NCI-H146 (cell line): ENCODE measurements at places on chromosomes 6 and 20.
A peak's percentile ranks its signal among the peaks of the same experiment; 100 is the strongest.

- peak; percentile 27 for DNase-seq
These were observed 146.3 kb upstream of the RNF24 start for GRCh38 chr20:4161401-4162251.

GRCh38 chr6:142225552-142225951, 76.3 kb upstream of the ADGRG6 start:
- no peak for DNase-seq

GRCh38 chr20:18477821-18478220, 10.6 kb downstream of the POLR3F start:
- DNase-seq = no peak

- no peak for DNase-seq
These were observed 3.7 kb downstream of the AK9 start for GRCh38 chr6:109687271-109687761.

DNA sequence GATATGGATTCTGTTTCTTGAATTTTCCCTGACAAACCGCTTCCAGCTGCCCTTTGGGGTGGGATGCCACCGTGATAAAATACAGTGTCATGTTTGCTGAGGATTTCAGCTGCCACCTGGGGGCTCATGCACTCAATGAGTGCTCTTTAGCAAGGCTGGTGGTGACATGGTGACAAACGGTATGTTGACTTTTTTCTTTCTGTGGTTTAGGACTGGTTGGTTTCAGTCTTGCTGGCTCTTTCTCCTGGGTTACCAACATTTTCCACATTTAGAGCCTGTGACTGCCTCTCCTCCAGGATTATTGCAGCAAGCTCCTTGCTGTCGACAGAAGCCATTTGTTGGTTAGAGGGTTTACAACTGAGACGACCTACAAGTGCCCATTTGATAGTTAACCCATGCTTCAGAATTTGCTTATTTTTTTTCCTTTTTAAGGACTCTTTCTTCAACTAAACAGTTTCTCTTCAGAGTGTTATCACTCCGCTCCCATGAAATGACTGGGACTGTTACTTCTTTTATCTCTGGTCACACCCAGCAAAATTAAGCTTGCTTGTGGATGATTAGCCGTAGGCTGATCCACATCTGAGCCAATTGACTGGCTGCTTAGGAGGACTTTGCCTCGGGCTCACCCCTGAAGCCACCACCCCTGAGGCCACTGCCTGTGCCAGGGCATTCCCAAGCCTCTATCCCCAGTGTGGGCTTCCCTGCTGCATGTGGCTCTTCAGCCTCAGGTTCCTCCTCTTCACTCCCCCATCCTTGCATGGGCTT, 48.4 kb upstream of the CDYL start:
- no peak for DNase-seq

GRCh38 chr6:158958504-158959386, 41.3 kb downstream of the RSPH3 start:
- DNase-seq = peak; percentile 23

GRCh38 chr20:36086767-36087166, 67.8 kb upstream of the EPB41L1 start:
- no peak for DNase-seq

DNA sequence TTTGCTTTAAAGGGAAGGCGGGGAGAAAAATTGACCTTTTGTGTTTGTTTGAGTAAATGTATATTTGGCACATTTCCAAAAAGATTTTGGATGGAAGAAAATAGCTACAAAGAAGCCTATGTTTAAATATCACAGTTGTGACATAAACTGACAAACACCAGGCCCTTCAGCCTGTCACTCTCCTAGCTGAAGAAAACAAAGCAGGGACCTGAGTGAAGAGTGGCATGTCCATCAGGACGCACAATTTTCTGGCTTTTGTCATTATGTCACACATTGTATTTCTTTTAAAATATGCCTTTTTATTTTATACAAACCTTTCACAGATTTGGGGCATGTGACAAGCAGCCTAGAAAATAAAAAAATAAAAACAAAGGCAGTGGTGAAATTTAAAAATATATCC, 241.2 kb downstream of the OGFRL1 start:
- no peak for DNase-seq

- DNase-seq = no peak
These were observed 201.5 kb downstream of the DTNBP1 start for GRCh38 chr6:15461127-15461944.

DNA sequence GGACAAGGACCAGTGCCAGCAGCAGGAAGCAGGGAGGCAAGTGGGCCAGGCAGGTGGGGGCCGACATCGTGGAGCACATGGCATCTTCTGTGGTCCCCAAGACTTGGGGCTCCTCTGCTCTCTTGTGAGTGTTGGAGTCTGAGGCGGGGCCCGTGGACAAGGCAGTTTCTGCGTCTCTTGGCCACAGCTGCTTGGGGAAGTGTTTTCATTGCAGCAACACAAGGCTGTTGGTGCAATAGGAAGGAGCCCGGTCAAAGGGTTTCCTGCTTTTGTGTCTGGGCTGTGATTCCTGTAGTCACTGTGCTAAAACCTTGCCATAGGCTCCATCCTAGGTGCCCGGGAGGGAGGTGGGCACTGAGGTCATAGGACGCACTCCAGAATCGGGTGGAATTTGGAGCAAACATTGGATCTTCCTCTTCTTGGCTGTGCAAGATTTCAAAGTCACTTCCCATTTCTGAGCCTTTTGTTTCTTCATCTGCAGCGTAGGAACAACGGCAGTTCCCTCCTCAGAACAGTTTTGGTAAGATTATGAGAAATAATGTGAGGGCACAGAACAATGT, at the start of gene SIRPB2:
SIRPB2 (minus strand) TSS at position 140 of the 560 bp plus-strand sequence; CDS start at position 79, 61 bp downstream.
- no peak for DNase-seq

DNA sequence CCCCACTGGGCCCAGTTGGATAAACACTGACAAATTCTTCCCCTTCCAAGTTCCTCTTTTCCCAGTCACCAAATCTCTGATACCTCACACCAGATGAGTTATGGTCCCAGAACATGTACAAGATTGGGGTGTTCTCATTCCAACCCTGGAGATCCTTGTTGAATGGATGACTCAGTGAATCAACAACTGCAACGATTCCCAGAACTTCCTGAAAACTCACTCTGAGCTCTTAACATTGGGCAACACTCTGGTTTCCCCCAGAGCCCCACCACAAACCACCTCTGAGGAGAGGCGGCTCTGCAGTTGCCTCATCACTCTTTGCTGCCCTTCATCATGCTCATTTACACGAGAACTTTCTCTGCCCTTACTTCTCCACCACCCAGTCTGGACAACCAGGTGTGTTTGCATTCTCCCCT, 115.2 kb downstream of the MRPL14 start:
- DNase-seq = no peak

- DNase-seq = no peak
These were observed 41.9 kb upstream of the RNF8 start for GRCh38 chr6:37311741-37312473.

DNA sequence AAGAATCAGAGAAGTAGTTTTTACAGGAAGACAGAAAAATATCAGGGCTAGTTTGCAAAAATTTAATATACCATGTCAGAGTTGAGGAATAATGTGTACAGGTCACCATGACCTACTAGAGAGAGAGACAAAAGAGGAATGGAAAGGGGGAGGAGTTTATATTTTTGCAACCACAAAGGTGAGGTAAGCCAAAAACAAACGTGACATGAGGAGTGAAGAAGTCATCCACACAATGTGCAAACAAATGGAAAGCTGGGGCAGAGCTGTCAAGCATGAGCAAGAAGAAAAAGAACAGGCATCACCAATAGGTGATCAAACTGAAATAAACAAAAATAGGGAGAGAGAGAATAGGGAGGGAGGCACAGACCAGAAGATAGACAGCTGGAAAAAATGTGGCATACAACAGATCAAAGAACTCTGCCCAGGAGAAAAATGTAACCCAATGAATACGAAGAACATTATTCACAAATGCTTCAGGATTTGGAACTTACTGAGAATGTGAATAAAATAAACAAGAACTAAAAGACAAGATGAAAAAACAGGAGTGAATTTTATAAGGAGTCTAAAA, 15.5 kb downstream of the RARS2 start:
- DNase-seq = peak; percentile 3

GRCh38 chr6:34044945-34045595, 100.8 kb downstream of the GRM4 start:
- DNase-seq = no peak

GRCh38 chr6:27471365-27472115, 1.4 kb downstream of the ZNF184 start:
- DNase-seq = no peak

- no peak for DNase-seq
These were observed 698.5 kb downstream of the FRK start for GRCh38 chr6:115362234-115362633.

DNA sequence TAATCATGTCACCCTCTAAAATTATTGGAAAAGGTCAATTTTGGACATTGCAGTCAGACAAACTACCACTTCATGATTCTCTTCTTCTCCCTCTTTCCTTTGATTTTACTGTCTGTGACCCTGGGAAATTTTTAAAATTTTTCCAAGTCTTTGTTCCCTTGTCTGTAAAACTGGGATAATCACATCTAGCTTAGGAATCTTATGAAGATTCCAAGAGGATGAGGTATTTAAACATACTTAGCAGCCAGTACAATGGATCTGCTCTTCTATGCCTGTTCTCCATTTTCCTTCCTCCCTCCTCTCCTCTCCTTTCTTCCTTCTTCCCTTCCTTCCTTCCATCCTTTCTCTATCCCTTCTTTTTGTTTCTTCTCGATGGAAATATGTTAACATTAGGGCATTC, 651.6 kb upstream of the MARCKS start:
- no peak for DNase-seq

DNA sequence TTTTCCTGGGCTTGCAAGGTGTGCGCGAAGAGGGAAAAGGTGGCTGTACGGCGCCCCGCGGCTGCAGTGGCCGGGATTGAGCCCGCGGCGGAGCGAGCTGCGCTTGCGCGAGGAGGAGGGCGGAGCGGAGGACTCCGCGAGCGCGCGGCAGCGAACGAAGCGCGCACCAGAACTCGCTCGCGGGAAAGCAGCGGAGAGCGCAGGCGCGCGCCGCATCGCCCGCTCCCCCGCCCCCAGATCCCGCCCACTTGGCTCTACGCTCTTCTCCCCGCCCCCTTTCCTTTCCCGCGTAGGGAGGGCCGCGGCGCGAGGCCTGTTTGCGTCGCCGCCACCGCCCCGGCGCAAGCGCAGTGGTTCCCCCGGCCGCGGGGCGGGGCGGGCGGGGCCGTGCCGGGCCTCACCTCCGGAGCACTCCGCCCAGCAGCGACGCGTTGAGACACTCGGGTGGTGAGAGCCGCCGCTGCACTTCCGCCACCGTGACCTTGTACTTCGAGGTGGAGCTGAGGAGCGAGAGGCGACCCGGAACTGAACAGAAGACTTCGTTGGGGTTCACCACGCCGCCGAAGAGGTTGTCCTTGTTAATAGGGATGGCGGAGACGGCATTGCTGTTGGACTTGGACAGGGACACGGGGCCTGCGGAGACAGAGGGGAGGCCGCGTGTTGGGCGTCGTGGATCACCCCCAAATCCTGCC, 10.6 kb downstream of the TFAP2A start:
- DNase-seq = peak; percentile 98

GRCh38 chr6:143743301-143744166, 65.8 kb downstream of the PHACTR2 start:
- DNase-seq = peak; percentile 35

DNA sequence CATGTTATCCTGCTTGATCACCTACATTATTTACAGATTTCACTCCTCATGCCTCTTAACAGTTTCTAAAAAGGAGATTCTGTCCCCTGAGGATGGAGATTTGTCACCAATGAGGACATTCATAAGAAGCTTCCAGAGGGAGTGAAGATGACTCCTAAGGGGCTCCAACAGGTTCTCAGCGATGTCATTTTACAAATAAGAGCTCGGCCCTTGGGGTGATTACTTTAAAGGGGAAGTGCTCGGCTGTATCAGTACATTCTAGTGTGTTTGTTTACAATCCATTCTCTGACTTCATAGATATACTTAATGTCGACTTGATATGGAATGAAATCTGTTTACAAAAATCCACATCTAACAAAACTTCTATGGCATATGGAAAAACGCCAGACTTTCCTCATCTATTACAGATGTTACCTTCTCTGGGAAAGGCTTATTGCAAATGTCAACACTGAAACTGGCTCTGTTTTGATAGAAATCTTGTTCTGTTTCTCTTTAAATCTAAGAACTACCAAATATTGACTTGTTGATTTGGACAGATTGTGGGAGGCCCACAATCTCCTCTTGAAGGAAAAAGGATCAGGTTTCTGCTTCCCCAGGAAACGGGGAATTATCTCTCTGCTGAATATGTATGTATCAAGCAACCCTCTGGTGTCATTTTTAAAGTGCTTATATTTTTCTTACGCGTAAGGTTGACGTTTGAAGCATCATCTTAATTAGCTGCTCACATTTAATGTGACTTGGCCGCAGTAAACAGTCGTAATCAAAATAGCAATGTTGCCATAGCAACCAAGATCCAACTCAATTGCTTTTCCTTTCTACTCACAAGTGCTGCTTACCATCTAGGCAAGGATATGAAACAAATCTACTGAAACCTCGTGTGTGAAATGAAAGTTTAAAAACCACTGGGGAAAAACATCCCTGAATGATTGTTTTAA, 95.7 kb downstream of the SHLD1 start:
- peak; percentile 43 for DNase-seq
